ENCODE measurements at places on chromosomes 1 and 21.

DNA sequence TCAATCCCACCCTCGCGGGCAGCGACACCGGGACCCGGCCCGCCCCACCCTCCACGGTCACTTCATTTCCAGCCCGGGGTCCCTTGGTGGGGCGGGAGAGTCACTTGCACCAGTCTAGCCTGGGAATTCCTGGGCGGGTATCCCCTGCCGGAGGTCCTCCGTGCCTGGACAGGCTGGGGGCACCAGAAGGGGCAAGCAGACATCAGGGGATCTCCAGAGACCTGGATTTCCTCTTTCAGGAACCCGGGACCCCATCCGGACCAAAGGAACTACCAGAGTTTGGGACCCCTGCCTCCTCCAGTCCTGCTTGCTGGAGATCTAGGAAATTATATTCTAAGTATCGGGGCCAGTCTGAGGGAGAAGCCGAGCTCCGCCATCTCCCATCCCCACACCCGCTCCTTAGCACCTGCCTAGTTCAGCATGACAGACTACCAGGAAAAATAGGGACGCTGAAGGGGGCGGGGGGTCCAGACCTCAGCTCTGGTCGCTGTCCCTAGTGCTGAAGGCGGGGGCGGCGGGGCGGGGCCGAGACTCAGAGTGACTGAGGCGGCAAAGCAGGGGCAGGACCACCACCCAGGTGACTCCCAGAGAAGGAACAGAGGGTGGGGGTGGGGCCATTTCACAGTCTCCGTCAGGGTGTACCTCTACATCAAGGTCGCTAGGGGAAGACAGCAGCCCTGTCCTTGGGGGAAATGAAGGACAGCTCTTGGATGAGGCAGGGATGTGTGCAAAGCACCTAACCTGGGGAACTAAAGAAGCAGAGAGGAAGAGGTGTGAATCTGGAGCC, 832 bp downstream of the HCN3 start:
- peak; percentile 33 for DNase-seq

GRCh38 chr1:235502601-235503402, 1.4 kb downstream of the B3GALNT2 start:
- no peak for DNase-seq

DNA sequence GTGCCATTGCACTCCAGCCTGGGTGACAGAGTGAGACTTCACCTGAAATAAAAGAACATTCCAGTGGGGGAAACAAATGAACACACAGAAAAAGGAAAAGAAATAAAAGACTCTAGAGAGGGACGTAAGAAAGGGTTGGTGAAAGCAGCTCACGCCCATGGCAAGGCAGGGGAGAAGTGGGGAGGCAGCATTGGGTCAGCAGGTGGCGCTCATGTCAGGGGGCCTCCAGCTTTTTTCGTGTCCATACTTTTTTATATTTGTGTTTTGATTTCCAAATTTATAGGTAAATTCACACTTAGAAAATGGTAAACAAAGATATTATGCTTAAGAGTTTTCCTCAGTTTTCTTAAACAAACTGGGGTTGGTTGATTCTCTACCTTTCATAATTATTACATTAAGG, 45.5 kb downstream of the VPS13D start:
- DNase-seq: no peak

GRCh38 chr1:85027242-85027983, 20.9 kb downstream of the MCOLN3 start:
- DNase-seq: peak; percentile 42

GRCh38 chr21:20998456-20998789, 214 bp downstream of the NCAM2 start:
- DNase-seq: no peak

- no peak for DNase-seq
These were observed 571.2 kb downstream of the ADGRL2 start for GRCh38 chr1:82371844-82372498.

GRCh38 chr1:167104256-167104633, 10.4 kb downstream of the STYXL2 start:
- DNase-seq: no peak

- DNase-seq: no peak
These were observed 84.3 kb upstream of the COA6 start for GRCh38 chr1:234288946-234289345.

DNA sequence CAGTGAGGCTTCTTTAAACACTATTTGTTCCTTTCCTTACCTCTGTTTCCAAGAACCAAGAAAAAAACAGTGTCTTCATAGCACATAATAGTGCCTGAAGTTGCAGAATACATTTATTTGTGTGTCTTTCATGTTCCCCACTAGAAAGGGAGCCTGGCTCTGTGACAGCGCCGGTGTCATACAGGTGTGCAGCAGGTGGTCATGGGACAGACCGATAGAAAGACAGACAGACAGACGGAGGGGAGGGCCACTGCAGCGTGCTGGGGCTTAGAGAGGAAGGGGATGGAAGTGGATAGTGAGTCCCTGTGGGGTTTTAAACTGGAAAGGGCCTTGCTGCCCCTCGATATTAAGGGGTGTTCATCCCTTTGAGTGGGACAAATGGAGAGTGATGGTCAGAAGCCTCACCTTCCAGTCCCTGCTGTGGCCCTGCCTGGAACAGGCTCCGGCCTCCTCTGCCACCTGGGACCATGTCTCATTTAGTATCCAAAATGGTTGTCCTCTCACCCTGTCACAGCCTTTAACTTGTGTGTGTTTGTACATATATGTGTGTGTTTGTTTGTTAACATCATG, 152.9 kb downstream of the PGBD5 start:
- no peak for DNase-seq

GRCh38 chr21:46545363-46545762, 59.5 kb downstream of the S100B start:
- DNase-seq: no peak

GRCh38 chr1:22380024-22380785, 71.4 kb upstream of the ZBTB40 start:
- DNase-seq: no peak

GRCh38 chr1:181812208-181812607, 249.3 kb downstream of the ZNF648 start:
- no peak for DNase-seq

DNA sequence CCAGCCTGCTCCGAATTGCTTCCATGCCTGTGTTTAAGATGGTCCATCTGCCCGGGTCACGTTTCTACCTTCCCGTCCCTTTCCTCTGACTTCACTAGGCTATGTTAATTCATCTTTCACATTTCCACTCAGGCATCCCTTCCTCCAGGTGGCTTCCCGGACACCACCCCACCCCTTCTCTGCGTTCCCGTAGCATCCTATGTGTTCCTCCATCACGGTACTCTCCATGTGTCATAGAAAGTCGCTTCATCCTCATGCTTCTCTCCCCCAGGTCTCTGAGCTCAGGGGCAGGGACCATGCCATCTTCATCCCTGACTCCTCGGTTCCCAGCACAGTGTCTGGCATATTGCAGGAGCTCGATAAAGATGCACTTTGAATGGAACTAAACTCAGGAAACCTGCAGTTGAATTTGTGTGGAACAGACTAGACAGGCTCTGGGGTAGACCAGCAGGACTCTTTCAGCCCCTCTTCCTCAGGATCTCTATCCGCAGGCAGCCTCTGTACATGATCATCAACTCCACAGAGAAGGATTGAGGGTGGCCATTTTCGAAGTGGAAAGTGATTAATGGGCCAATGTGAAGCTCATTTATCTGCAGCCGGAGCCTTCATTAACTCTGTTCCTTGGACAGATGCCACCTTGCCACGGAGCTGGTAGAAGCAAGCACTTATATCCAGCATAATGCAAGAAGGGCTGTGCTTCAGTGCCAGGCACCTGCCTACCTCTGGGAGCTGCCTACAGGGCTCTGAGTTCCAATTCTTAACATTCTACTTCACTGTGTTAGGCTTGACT, 9.1 kb downstream of the C1orf226 start:
- no peak for DNase-seq

- no peak for DNase-seq
These were observed 37.3 kb downstream of the ST7L start for GRCh38 chr1:112581586-112582192.

DNA sequence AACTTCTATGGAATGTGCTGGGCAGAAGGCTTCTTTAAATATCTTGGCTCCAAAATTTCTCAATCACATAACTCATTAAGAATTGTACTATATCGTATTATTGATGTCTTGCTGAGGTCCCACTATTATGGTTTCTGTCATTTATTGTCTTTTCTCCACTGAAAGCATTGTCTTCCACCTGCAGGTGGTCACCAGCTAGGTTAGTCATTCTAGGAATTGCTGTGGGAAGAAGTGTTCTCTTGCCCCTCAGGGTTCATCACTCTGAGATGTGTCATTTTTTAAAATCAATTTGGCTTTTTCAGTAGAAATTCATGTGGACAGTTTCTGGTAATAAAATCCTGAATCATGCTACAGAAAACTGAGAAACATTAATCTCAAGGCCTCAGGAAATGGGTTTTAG, 66.1 kb downstream of the NCAM2 start:
- no peak for DNase-seq

- no peak for DNase-seq
These were observed 42.7 kb upstream of the GOLT1A start for GRCh38 chr1:204256531-204256930.

DNA sequence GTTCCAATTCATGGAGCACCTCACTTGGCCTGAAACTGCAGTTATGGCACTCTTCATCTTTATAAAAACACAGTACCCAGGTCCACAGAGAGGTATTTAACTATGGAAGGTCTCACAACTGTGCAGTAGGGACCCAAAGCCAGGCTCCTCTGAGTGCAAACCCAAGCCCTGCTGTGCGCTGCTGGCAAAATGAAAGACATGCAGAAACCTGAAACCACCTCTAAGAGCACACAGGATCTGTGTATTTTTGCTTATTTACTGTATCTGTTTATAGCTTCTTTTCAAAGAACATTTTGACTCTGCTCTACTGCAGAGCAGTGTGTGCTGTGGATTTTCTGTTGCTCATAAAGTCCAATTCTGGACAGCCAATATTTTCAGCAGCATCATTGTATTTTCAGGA, 166.6 kb downstream of the DSCAM start:
- no peak for DNase-seq

- DNase-seq: no peak
These were observed 40.7 kb downstream of the RPS6KA1 start for GRCh38 chr1:26570287-26570686.

DNA sequence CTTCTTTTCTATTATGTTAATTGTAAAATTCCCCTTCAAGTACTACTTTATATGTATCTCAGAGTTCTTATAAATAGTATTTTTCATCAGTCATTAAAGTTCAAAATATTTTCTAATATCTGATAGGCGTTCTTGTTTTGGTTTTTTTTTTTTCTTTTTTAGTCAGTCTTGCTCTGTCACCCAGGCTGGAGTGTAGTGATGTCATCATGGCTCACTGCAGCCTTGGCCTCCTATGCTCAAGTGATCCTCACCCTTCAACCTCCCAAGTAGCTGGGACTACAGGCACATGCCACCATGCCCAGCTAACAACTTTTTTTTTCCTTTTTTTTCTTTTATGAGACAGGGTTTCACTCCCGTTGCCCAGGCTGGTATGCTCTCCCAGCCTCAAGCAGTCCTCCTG, 27.3 kb downstream of the AGMAT start:
- DNase-seq: no peak

DNA sequence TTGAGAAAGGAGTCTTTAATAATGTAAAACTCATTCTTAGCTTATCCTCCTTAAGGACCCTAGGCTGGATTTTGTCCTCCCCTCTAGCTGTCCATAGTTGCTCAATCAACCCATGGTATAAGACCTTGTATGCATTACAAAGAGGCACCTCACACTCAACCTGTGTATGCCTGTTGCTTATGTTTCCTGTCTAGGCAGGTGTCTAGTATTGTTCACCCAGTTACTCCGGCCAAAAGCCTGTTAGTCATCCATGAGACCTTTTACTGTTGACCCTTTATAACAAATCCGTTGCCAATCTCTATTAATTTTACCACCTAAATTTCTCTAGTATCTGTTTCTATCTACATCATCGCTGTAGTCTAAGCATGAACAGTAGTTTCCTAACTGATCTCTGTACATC, 3.7 kb downstream of the LYPLAL1 start:
- no peak for DNase-seq

GRCh38 chr1:112905395-112906149, 50.4 kb downstream of the SLC16A1 start:
- DNase-seq: peak; percentile 9

DNA sequence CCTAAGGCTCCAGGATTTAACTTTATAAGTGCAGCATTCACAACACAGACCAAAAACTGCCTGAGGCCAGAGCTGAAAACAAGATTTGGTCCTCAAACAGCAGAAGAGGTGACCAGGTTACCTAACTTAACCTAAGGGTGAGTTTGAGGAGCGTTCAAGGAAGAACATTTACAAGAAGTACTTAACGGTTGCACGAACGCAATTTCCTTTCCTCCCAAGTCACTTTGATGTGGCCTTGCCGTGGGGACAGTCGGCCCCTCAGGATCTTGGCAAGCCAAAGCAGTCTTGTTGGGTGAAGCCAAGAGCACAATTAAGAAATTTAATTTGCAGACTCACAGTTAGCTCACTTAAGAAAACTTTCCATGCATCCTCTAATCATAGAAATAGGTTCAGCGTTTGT, 202.6 kb upstream of the COA6 start:
- DNase-seq: no peak

DNA sequence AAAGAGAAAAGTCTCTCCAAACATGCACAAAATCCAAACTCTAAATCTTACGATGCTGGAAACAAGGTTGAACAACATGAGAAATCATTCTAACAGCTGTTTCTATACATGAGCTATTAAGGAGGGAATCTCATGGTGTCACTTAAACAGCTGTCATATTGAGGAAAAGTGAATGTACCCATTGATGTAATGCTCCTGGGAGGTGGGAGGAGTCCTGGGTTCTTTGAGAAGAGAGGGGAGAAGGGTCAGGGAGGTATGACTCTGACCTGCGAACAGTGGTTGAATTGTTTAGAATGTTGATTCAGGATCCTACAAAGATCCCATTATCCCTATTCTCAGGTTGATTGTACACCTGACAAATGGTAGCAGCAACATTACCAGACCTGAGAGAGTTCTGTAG, 49.3 kb downstream of the ZC3H11B start:
- DNase-seq: no peak

Measured in MV-4-11 (cell line).